ENCODE measurements at places on chromosomes 5 and 9.

GRCh38 chr9:3001311-3001710 lies 157.4 kb upstream of the PUM3 start:
- DNase-seq: no peak

DNA sequence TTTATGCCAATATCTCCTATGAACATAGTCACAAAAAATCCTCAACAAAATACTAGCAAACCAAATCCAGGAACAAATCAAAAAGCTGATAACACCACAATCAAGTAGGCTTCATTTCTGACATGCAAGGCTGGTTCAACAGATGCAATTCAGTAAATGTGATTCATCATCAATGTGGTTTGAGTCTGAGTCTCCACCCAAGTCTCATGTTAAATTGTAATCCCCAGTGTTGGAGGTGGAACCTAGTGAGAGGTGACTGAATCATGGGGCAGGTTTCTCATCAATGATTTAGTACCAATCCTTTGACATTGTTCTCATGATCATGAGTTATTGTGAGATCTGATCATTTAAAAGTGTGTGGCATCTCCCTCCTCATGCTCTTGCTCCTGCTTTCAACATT lies 1072.7 kb downstream of the NR2F1-AS1 start:
- no peak for DNase-seq

GRCh38 chr5:20360263-20360662 lies 372.3 kb upstream of the CDH18 start:
- no peak for DNase-seq

DNA sequence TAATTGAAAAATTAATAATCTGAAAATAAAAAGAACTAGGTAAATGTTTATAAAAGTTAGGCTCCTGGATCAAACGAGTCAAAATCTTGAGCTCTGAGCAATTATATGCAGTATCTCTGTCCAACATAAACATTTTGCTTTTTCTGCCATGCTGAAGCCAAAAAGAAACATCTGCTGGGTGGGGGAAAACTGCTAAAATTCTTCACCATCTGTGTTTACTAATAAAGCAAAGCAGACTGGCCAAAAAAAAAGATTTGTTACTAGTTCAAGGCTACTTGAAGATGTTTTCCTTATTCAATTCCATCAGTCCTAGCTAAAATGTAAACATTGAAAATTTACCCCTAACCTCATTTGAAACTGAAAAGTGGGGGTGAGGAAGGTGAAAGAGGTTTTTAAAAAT lies 29.7 kb downstream of the GTF3C4 start:
- DNase-seq: no peak

DNA sequence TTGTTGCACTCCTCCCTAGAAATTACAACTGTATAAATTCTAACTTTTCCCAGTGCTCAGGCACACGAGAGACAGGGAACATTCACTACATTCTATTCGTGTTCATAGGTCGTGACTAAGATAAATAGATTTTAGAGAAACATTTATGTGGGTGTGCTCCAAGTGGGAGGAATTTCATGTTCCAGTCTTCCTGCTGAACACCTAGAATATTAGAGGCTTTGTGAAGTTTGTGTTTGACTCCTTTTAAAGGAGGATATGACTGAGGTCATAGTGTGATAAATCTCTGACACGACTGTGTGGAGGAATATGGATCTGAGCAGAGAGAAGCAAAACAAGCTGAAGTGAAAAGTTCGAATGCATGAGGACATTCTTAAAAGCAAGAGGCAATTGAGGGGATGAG lies 355.3 kb downstream of the ZSWIM6 start:
- no peak for DNase-seq

- no peak for DNase-seq
Observed at GRCh38 chr5:106873568-106873967, 797.2 kb downstream of the EFNA5 start.

GRCh38 chr5:150266871-150267291 lies 22.7 kb downstream of the CAMK2A start:
- no peak for DNase-seq

DNA sequence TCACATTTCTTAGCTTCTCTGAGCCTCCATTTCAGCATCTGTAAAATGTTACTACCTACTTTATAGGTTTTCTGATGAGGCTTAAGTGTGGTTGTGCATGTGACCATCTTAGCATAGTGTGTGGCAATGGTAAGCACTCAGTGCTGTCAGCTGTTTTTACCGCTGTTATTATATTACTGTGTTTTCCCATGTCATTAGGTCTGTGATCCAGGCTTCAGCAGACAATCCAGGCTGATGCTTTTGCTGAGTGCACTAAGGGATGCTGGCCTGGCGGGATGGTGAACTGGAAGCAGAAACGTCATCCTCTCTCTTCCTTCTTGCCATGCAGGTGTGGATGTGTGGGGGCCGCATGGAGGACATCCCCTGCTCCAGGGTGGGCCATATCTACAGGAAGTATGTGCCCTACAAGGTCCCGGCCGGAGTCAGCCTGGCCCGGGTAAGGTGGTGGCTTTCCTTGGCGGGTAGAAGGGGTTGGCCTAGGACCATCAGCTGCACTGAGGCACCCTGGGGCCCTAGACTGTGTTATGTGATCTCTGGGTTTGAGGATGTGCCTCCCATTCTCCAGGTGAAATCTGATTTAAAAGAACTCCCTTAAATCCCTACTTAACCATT lies 41.9 kb upstream of the SAP30L start:
- no peak for DNase-seq

DNA sequence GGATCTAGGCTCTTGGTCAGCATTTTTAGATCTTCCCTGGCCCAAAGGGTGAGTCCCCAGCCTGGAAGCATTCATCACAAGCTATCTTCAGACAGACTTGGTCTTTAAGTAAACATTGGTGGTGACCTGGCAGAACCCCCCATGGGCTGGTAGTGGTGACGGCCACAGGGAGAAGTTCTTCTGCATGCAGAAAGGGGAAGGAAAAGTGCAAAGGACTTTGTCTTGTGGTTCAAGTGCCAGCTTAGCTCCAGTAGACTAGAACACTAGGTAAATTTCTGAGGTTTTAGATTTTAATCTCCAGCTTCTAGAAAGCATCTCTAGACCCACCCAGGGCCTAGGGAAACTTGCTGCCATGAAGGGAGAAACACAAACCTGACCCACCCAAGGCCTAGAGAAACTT lies 584.0 kb downstream of the CHSY3 start:
- no peak for DNase-seq

- DNase-seq: peak; percentile 33
Observed at GRCh38 chr9:21965401-21965951, 28.7 kb downstream of the CDKN2A start.

GRCh38 chr9:37364751-37365360 lies 57.6 kb upstream of the GRHPR start:
- DNase-seq: no peak

DNA sequence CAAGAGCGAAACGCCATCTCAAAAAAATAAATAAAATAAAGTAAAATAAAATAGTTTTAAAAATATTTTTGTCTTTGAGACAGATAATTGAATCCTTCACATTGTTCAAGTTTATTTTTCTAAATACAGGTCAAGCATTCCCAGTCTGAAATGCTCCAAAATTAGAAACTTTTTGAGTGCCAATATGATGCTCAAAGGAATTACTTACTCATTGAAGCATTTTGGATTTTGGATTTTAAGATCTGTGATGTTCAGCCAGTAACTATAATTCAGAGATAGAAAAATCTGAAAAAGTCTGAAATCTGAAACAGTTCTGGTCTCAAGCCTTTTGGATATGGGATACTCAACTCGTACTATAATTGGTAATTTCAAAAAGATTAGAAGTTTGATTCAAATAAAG lies 39.8 kb downstream of the RBM27 start:
- DNase-seq: no peak

DNA sequence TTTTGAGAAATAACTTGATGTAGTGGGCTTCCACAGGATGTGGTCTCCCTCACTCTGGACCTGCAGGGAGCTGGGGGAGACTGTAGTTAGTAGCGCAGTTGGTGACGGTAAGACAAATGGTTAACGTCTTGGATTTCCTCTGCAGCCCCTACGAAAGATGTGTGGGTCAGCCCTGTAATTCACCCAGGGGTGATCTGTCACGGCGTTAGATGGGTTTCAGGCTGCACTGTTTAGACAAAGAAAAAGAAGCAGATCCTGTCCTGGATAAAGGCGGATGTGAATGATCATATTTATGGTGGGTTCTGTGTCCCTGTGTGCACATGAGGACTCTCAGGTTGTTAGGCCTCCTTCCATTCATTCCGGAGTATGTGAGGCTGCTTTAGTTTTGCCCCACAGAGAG lies 142.0 kb upstream of the SLC28A3 start:
- no peak for DNase-seq

DNA sequence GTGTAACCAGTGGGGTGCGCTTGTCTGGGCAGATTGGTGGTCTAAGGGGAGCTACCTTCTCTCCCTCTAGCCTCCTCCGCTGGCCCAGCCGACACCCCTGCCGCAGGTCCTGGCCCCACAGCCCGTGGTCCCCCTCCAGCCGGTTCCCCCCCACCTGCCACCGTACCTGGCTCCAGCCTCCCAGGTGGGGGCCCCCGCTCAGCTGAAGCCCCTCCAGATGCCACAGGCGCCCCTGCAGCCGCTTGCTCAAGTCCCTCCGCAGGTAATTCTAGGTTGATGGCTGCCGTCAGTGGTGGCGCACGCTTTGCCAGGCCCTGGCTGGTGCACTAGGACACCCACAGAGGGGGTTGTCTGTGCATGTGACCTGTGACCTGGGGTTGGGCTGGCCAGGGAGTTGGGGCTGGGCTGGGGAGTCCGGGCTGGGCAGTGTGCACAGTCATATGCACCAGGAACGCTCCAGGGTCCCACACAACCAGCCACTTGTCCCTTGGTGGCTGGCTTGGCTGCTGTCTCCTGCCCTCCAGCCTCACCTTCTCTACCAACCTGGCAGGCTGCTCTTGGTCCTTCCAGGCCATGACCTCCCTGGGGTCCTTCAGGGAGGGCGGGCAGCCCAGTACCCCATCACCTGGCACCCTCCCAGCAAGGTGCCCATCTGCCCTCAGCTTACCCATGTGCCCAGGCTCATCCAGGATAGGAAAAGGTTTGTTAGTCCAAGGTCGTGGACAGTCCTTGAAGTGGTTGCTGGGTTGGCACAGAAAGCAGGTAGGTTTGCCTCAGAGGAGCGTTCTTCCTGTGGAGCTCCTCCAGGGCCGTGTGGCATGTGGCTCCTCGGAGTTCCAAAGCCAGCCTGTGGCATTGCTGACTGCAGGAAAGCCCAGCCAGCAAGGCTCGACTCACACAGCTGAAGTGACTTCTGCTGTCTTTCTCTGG lies 73.2 kb downstream of the WNK2 start:
- no peak for DNase-seq

GRCh38 chr5:59354811-59355210 lies 538.7 kb downstream of the PDE4D start:
- no peak for DNase-seq

- DNase-seq: no peak
Observed at GRCh38 chr9:69250681-69251080, 74.3 kb upstream of the ENTREP1 start.

GRCh38 chr9:70449461-70449860 lies 35.0 kb upstream of the KLF9 start:
- no peak for DNase-seq

GRCh38 chr9:22008717-22009505 lies at the start of gene CDKN2B:
Gene CDKN2B, minus strand, starts transcription at chr9:22009305. Its CDS starts 352 bp downstream, at chr9:22008953.
- DNase-seq: peak; percentile 70

Data from stimulated activated CD4-positive, alpha-beta T cell treated with anti-CD3 and anti-CD28 coated beads, Interleukin-2, amount 100 ng/mL, for 48 hours (primary cell).